ENCODE measurements at places on chromosomes 11 and 22. TPM values are rescaled to one million over a fixed set of nuclear protein-coding genes. Genes with fewer than 3 reads are reported as not detected.

Gene USH1C
- total RNA-seq, result not detected

Gene NAALAD2
- not detected for total RNA-seq

Gene SLN
- total RNA-seq, result not detected

Gene KDM4F
- total RNA-seq, result not detected

Gene STIM1
- 43.9 TPM for total RNA-seq

Gene PKP3
- 0.50 TPM for total RNA-seq

Gene CEP126
- total RNA-seq, result 1.2 TPM

Gene THY1
- 0.36 TPM for total RNA-seq

Gene ART1
- total RNA-seq, result not detected

Gene STX3
- total RNA-seq, result 8.8 TPM

Gene C1QTNF4
- not detected for total RNA-seq

Gene VPREB1
- total RNA-seq, result not detected

Gene GPHA2
- not detected for total RNA-seq

Gene OVOL1
- not detected for total RNA-seq

Gene APOL4
- 0.63 TPM for total RNA-seq

Gene MRGPRE
- not detected for total RNA-seq
